Fibroblast of skin of right biceps (primary cell): ENCODE measurements at places on chromosomes 5 and 9.

- no peak for DNase-seq
Measured at GRCh38 chr5:137630216-137630971, 105.5 kb downstream of the KLHL3 start.

GRCh38 chr9:100445161-100445902 is 18.4 kb downstream of the MSANTD3 start:
- DNase-seq: no peak

GRCh38 chr9:128286440-128286839 is 10.4 kb downstream of the SWI5 start:
- DNase-seq: peak; percentile 15

- no peak for DNase-seq
Measured at GRCh38 chr9:113638897-113639296, 175.4 kb downstream of the RGS3 start.

- no peak for DNase-seq
Measured at GRCh38 chr5:40474250-40474649, 205.5 kb upstream of the PTGER4 start.

- peak; percentile 94 for DNase-seq
Measured at GRCh38 chr9:15422372-15423230, at the start of gene SNAPC3. SNAPC3 (plus strand) TSS chr9:15422876; CDS start chr9:15422880, 4 bp downstream.

- no peak for DNase-seq
Measured at GRCh38 chr9:109150925-109151545, 16.0 kb downstream of the FRRS1L start.

- DNase-seq: peak; percentile 11
Measured at GRCh38 chr5:31531543-31531887, 378 bp downstream of the DROSHA start.

GRCh38 chr5:104412649-104413240 is 850.2 kb upstream of the NUDT12 start:
- peak; percentile 17 for DNase-seq

- no peak for DNase-seq
Measured at GRCh38 chr5:175830586-175831300, 40.6 kb upstream of the CPLX2 start.

DNA sequence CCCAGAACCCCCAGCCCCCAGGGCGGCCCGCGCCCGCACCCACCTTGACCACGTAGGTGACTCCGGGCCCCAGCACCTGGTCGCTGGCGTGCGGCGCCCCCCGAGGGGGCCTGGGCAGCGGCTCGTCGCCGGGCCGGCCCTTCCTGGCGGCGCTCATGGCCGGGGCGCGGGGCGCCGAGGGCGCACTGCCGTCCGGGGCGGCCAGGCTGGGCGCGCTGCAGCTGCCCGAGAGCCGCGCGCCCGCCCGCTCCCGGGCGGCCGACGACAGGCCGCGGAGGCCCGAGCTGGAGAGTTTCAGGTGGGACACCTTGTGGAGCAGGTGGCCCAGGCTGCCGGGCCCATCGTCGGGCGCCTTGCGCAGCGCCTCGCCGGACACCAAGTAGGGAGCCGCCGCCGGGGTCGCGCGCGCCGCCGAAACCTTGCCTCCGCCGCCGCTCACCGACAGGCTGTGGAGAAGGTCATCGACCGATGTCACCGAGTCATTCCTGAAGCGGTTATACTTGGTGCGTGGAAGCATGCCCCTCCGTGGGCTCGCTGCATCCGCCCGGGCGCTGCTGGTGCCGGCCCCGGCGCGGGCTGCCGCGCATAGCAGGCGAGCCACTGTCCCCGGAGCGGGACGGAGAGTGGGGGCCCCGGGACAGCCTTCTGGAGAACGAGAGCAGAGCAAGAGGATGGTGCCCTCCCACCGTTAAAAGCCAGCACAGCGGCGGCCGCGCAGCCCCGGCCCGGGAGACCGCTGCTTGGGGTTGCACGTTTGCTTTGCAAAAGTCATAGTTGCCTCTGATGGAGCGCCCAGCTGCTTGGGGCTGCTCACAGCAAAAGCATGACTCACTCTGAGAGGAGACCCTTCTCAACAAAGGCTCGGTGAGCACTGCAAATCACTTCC is at the start of gene SHC3:
TSS of gene SHC3 (minus strand) at position 875 of the 886 bp plus-strand sequence. CDS start at position 517, 358 bp downstream.
- DNase-seq: peak; percentile 66

DNA sequence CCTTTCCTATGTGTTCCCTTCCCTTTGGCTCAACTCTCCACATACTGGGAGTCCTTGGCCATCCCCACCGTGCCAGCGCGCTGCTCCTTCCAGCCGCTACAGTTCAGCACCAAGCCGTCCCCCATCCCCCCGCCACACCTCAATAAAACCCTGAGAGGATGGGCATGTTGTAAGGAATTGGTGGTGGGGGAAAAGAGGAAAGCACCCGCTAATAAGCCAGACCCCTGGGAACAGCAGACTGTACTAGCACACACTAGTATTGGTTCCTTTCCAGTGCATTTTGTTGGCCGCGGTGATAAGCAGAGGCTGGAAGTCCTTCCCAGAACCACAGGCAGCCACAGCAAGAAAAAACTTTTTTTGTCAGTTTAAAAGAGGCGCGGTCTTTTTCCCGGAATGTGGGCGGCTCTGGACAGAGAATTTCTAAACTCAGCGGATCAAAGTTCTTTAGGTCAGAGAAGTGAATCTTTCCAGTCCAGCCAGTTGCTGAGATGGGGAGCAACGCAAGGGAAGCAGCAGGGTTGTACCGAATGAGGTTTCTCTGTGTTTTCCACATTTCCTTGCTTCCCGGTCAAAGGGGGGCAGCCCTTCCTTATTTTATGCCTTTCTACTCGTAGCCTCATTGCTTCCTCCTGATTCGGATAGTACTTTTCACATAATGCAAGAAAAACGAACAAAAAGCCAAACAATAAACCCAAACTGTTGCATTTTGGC is 2.1 kb downstream of the CHSY3 start:
- peak; percentile 63 for DNase-seq

DNA sequence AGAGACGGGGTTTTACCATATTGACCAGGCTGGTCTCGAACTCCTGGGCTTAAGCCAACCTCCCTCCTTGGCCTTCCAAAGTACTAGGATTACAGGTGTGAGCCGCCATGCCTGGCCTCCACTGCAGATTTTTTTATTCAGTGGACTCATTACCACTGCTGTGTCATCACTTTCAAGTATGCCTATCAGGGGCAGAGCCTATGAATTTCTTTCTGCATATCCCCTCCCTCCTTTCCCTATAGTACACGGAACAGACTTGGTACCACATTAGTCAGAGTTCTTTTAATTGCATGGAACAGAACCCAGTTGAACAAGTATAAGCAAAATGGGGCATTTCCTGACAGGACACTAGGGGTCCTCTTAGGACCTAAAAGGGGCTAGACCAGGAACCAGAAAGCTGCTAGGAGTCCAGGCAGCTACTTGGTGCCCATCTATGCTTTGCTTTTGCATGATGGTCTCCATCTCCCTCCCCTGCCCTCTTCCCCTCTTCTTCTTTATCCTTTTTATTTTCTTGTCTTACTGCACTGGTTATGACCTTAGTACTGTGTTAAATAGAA is 5.8 kb downstream of the BSPRY start:
- no peak for DNase-seq

DNA sequence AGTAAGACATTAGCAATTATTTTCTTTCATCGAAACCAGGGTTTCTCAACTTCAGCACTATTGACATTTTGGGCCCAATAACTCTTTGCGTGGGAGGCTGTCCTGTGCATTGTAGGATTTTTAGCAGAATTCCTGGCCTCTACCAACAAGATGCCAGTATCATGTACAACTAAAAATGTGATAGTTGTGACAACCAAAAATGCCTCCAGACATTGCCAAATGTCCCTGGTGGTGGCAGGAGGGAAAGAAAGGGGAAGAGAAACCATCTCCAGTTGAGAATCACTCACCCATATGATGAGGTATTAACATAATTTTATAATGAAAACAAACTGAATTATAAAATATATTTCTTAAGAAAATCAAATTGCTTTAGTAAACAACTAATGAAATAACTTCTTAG is 406.1 kb downstream of the RAB3C start:
- DNase-seq: no peak

DNA sequence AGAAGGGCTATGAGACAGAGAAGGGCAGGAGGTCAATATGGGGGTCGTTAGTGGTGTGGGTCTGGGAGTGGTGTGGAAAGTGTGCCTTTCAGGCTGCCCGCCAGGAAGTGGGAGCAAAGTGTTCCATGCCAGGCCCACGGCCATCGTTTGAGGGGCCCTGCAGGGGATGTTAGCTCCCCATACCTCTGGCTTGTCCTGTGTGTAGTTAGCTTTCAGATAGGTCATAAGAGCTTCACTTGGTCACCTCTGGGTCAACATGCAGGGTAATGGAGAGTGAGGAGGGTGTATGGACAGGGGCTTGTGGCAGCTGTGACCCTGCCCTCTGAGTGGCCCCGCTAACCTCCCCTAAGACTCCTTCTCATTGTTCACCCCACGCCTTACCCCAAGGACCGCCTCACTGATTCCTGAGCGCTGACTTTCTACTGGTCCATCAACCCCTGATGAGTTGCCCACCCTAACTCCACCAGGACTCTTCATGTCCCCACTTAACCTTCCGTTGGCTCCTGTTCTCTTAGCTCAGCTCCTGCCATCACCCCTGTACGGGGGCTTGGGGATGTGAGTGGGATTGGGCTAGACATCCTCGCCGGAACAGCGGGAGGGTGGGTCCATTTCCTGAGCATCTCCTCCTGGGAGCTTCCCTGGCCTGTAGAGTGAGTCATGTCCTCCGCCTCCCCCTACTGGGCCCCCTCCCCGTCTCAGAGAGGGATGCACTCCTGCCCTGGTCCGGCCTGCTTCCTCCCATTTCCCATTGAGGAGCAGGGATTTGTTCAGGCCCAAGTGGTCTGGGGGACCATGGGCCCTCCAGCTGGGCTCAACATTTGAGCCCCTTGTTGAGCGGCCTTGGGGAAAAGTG is 125.7 kb downstream of the FGF18 start:
- DNase-seq: no peak

DNA sequence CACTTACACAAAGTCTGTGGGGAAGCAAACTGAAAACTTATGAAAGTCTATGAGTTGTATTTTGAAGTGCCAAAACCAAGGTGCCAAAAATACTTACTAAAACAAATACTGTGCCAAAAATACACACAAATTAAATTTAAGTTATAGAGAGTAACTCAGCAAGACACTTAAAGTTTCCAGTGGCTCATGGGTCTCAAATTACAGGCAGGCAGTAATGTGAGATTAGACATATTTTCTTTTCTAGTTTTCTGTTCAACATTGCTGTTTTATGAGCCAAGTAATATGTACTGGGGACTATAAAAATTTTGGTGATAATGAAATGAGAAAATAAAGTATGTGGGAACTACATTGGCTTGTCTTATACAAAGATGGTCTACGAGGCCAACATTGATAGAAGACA is 172.2 kb upstream of the SNX2 start:
- no peak for DNase-seq

DNA sequence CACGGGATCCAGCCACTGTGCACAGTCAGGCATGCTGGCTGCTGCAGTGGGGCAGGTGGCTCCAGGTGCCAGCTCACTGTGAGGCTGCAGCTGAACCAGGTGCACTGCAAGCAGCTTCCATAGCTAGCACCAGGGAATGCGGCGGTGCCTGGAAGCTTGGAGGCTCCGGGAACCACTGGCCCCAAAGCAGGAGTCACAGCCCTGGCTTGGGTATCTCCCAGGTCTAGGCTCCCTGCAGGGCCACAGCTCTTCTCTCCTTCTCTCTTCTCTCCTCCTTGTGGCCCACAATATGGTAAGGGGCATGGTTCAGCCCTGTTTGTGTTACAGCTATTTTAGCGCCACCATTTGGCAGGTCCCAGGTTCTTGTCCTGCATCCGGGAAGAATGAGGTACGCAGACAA is 6.7 kb upstream of the MTMR12 start:
- no peak for DNase-seq

DNA sequence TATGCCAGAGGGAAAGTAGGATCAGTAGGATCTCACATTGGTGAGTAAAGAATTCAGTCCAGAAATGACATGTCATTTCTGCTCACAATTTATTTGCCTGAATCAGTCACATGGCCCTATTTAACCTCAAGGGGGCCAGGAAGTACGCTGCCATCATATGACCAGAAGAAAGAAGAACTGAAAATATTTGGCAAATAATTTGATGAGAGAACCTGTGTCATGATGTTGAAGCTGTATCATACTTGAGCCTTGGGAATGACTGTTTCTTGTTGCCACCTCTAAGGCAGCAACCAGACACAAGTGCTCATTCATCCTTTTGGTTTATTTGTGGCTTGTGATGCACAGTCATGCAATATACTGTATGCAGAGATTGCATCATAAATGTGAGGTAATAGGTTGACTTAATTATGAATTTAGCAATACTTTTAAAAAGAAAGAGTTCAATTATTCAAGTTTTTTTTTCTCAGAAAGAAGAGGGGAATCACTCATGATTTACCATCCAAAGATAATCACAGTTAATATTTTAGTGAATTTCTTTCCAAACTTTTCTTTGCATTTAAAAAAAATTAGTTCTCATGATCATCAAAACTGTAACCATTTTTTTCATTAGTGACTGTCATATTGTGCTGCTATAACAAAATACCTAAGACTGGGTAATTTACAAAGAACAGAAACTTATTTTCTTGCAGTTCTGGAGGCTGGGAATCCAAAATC is 8.2 kb upstream of the ZFYVE16 start:
- peak; percentile 59 for DNase-seq

DNA sequence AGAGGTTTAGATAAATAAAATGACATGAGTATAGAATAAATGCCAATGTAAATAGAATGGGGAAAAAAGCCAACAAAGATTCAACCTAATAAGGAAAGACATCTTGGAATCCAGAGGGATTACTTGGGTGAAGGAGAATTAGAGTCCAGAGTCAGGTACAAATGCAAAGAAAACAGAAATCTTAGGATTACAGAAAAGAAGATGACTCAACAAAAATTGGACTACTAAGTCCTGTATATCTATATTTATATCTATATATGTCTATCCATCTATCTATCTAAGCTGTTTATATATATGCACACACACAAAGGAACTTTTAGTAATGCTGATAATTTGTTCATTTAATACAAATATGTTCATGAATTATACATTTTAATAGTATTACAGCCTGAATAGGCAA is 27.6 kb downstream of the FAM174A start:
- no peak for DNase-seq

DNA sequence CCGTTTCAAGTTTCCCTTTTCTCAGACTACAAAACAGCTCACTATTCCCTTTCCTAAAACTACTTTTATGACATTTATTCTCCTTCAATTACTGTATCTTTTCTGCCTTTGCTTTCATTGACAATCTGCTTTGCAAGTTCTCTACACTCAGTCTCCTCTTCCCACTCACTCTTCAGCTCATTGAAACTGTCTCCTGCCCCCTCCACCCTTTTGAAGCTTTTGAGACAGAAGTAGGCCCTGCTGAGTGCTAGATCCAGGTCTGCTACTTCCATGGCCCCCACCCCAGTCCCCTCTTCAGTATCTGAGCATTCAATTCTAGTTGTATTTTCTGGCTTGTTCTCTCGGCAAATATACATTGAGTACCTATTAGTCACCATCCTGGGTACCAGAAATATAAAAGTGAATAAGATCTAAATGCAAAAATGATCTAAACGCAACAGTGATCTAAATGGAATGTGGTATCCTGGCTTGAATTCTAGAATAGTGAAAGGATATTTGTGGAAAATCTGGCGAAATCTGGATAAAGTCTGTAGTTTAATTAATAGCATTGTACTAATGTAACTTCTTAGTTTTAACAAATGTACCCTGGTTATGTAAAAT is 58.4 kb downstream of the OR2K2 start:
- peak; percentile 61 for DNase-seq
